CD4-positive, alpha-beta T cell treated with Interleukin-6 at 100 ng/mL for 8 hours (primary cell): ENCODE measurements at places on chromosomes 1 and 21.

- no peak for DNase-seq
Measured at GRCh38 chr1:202710070-202711045, at the start of gene SYT2. Gene SYT2, minus strand, starts transcription at chr1:202710454. Its CDS starts 104,682 bp downstream, at chr1:202605772.

DNA sequence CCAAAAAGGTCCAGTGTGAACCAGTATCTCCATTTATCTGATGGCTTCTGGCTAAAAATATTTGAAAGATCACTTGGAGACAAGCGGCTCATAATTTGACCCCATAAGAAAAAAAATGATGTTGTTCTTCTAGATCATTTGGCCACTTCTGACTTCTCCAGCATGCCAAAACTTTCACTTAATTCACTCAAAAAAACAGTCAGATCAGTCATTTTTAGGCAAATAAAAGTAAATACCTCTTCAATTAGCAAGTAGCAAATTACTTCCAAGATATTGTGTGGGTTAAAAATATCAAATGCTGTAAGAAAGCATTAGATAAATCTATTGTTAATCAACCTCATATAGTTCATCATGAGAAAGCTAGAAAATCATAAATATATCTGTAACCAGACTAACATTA lies 106.0 kb downstream of the ZC3H11B start:
- DNase-seq: no peak

DNA sequence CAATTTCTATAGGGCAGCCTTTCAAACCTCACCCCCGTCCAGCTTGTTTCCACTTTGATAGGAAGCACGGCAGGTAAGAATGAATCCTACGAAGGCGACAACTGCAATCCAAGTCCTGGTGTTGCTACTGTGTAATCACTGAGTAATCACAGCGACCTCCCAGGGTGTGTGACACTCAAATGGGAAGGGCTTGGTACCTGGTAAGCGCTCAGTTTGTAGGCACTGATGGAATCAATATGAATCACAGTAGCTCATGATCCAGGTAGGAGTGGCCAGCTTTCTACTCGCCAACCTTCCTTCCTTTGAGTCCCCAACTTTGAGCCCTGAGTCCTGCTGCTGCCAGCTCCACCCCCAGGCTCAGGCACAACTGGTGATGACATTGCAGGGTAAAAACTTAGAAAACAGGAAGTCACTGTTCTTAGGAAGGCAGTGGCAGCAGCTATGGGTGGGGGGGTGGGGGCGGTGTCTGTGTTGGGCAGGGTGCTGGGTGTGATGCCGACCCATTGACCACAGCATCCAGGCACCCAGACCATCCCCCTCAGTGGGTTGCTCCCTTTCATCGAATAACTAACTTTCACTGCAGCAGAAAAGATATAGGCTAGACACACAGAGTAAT lies 70.7 kb downstream of the CD247 start:
- peak; percentile 79 for DNase-seq

GRCh38 chr1:42170779-42171621 lies 6.5 kb upstream of the GUCA2A start:
- no peak for DNase-seq

- no peak for DNase-seq
Measured at GRCh38 chr1:201566933-201567801, 28.2 kb downstream of the NAV1 start.

DNA sequence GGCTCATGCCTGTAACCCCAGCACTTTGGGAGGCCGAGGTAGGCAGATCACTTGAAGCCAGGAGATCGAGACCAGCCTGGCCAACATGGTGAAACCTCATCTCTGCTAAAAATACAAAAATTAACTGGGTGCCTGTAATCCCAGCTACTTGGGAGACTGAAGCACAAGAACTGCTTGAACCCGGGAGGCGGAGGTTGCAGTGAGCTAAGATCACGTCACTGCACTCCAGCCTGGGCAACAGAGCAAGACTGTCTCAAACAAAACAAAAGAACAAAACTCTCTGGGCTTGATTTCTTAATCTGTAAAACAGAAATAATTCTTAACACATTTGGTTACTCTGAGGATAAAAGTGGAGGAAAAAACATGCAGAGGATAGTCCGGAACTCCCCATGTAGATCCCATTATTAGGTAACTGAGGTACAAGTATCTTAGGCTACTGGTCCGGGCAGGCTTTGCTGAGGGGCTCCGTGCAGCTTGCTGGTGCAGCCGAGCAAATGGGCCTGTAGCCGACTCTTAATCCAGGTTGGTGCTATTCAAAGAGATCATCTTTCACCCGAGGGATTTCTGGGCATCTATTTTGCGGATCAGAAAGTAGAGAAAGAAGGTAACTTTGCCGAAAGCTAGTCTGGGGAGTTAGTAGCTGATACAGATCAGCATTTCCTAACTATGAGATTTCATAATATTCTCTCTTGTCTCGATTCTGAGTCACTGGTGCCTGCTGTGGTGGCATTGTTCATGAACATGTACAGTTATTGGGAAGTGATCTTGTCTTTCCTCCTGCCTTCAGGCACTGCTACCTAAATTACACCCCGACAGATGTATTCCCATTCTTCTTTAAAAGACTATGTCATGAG lies 56.8 kb downstream of the NFIA start:
- DNase-seq: no peak

DNA sequence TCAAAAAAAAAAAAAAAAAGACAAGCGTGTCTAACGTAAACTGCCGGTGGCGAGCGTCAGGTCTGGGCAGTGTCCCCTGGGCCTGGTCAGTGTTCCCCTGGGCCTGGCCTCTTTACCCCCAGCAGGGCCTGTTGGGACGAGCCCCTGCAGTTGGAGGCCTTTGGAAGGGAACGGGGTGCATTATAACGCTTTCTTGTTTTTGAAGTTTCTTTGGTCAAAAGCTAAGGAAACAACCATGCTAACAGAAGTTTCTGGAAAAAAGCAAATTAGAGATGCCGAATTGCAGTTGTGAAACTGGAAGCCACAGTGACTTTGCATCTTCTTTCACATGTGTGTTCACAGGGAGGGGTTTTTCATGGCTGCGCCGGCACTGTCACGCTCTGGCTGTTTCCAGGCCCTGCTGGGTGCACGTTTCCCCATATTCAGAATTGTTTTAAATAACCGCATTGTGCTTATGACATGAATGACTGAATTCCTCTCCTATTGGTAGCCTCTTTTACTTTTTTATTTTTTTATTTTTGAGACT lies 16.0 kb downstream of the RRP1 start:
- DNase-seq: no peak

GRCh38 chr1:18992646-18993045 lies 36.2 kb upstream of the IFFO2 start:
- no peak for DNase-seq

DNA sequence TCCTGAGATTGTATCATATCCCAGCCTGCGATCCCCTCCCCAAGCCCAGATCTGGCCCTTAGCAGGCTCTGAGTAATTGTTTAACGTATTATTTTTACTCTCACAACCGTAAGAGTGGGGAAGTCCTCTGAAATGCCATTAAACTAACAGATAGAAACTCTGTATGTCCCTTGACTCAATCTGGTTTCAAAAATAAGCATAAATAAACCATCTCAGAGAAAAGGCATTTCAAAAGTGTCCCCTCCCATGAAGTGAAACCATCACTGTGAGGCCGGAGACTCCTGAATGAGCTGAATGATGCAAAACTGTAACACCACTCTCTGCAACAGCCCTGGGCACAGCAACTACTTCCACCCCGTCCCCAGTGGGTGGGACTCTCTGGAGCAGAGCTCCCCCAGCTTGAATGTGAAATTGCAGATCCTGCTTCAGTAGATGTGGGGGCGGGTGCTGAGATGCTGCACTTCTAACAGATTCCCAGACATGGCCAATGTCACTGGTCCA lies 104.1 kb downstream of the SYF2 start:
- DNase-seq: no peak

- DNase-seq: no peak
Measured at GRCh38 chr21:37276377-37276776, 9.2 kb upstream of the VPS26C start.

GRCh38 chr21:43598416-43599120 lies 60.7 kb downstream of the HSF2BP start:
- DNase-seq: no peak

DNA sequence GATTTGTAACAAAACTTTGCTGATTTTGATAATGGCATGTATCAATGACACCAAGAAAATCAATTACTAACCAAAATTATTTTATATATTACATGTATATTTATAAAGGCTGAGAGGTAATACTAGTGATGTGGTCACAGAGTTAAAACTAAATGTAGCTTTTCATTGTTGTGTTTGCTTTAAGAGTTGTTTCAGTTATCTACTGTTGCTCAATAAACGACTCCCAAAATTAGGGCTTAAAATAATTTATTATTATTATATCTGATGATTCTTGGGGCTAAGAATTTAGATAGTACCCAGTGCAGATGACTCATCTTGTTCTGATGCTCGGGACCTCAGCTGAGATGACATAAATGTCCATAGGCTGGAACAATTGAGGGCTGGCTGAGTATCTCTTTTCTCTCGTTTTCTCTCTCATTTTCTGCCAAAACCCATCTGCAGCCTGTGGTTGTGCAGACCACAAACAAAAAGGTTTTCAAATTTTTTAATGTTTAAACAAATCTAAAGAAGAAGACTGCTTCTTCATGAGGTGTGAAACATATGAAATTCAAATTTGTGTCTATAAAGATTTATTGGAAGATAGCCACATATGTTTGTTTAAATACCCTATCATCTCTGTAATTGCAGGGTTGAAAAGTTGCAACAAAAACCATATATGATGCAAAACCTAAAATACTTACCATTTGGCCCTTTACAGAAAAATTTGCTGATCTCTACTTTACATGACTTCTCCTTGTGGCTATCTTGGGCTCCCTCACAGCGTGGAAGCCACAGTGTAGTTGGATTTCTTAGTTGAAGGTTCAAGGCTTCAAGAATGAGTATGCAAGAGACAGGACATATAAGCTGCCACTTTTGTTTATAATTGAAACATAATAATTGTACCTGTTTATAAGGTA lies 14.8 kb upstream of the PTPRC start:
- DNase-seq: no peak

DNA sequence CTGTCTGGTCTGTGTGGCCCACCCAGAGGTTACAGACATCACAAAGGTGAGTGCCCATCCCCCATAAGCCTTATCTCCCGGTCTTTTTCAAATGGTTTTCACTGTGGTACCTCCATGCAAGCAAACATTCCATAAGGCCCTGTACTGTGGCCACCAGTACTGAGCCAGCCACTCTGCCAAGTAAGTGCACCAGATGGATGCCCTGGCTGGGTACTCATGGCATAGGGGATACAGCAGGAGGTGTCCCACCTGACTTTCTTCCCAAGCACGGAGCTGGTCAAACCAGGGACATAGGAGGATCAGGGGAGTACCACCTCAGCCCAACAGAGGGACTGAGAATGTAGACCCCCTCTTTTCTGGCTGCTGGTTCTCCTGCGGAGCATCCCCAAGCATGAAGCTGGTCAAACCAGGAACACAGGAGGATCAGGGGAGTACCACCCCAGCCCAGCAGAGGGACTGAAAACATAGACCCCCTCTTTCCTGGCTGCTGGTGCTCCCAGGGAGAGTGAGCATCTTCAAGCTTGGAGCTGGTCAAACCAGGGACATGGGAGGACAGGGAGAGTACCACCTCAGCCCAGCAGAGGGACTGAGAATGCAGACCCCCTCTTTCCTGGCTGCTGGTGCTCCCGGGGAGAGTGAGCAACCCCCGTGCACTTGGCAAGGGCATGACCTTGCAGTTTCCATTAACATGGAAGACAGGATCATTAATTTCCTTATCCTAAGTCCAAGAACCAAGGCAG lies 81.8 kb upstream of the KLHDC7A start:
- no peak for DNase-seq

- no peak for DNase-seq
Measured at GRCh38 chr1:8922962-8923361, 22.7 kb upstream of the CA6 start.

- peak; percentile 74 for DNase-seq
Measured at GRCh38 chr1:110672753-110673108, 2.0 kb downstream of the KCNA3 start.

GRCh38 chr1:14959059-14959694 lies 194.4 kb upstream of the TMEM51 start:
- no peak for DNase-seq

GRCh38 chr1:95236784-95237575 lies 3.0 kb downstream of the RWDD3 start:
- no peak for DNase-seq

GRCh38 chr1:93437976-93438605 lies 9.8 kb upstream of the FNBP1L start:
- DNase-seq: no peak

- no peak for DNase-seq
Measured at GRCh38 chr1:37778654-37779053, 13.7 kb upstream of the EPHA10 start.

DNA sequence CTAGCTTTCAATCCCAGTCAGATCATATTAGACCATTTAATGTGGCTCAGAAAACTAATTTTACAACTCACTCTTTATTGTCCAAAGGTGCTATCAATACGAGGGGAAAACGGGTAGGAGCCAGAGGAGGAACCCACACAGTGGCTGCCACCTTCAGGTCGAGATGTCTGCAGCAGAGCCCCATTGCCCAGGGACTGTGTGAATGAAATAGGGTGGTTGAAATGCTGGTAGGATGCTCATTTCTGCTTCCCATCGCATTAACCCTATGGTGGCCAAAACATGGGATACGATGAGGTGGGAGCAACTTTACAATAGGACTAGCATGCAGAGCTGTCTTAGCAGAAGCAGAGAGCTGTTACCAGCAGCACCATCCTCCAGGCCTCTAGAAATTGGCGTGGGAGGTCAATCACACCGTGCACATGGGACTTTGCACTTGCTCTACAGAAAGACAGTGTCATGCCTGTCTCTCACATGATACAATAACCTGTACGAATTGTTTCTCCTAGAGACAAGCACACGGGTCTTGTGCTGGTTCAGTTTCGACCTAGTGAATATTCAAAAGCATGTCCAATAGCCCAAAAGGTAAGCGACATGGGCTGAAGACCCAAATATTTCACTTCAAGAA lies 69.5 kb upstream of the DESI2 start:
- no peak for DNase-seq

- no peak for DNase-seq
Measured at GRCh38 chr1:235278233-235278914, 49.6 kb downstream of the ARID4B start.

GRCh38 chr1:175220853-175221556 lies 28.4 kb upstream of the KIAA0040 start:
- no peak for DNase-seq

GRCh38 chr21:35586305-35586704 lies 474.0 kb downstream of the SETD4 start:
- DNase-seq: no peak
